ENCODE measurements at places on chromosomes 5 and 9. TPM values are rescaled to one million over a fixed set of nuclear protein-coding genes. Genes with fewer than 3 reads are reported as not detected.

DNA sequence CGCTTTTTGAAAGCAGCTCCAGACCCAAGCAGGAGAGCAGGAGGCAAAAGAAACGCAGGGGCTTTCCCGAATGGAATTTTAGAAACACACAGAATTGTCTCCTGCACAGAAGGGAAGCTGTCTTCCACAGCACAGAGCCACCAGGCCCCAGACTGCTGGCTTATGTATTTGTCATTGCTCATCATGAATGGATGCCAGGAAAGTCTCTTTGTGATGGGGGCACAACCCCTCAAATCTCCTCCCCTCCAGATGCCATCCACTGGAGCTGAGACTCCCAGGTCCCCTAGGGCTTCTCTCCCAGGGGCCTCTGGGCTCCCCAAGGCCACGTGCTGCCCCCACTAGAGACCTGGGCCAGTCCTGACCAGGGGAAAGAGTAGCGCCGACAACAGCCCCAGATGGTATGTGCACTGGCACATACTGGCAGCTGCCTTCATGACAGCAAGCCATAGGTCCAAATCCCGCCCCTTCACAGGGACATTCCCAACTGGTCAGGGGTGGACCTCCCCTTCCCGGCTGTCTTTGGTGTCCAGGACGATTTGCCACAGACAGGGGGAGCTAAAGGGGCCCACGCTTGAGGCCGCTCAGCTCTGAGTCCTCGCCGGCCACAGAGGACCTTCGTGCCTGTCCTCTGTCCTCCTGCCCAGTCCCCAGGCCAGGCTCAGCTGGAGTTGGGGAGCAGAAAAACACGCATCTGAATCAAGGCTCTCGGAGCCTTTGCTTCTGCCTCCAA, 127.8 kb downstream of the KCNIP1 start:
- H3K4me1 ChIP-seq, result peaks cover 10% of the 10 kb centered on the region
- DNase-seq, result no peak
- H3K27ac ChIP-seq, result no peak overlapping the region
- H3K36me3 ChIP-seq, result no peaks in the 10 kb centered on the region

DNA sequence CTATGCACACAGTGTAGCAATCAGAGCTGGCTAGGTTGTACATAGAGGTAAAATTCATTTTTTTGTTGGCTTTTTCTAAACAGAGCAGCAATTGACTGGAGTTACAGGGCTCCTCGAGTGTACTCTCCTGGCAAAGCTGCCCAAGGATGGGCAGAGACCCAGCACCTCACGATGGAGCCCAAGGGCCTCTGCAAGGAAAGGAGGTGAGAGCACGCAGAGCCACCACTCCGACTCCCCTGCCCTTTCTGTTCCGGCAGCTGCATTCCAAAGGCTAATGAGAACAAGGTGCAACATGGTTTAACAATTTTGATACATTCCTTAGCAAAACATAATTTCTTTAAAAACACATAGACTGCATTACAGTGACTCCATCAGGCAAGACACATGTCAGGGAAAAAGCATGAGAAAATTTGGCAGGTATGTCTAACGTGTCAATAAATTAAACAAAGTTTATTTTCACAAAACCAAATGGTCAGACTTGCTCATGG, 47.5 kb downstream of the SAXO1 start:
- H3K27me3 ChIP-seq, result no peaks in the 10 kb centered on the region
- H3K27ac ChIP-seq, result no peak overlapping the region
- H3K36me3 ChIP-seq, result no peaks in the 10 kb centered on the region
- H3K4me1 ChIP-seq, result no peaks in the 10 kb centered on the region
- no peak for DNase-seq

DNA sequence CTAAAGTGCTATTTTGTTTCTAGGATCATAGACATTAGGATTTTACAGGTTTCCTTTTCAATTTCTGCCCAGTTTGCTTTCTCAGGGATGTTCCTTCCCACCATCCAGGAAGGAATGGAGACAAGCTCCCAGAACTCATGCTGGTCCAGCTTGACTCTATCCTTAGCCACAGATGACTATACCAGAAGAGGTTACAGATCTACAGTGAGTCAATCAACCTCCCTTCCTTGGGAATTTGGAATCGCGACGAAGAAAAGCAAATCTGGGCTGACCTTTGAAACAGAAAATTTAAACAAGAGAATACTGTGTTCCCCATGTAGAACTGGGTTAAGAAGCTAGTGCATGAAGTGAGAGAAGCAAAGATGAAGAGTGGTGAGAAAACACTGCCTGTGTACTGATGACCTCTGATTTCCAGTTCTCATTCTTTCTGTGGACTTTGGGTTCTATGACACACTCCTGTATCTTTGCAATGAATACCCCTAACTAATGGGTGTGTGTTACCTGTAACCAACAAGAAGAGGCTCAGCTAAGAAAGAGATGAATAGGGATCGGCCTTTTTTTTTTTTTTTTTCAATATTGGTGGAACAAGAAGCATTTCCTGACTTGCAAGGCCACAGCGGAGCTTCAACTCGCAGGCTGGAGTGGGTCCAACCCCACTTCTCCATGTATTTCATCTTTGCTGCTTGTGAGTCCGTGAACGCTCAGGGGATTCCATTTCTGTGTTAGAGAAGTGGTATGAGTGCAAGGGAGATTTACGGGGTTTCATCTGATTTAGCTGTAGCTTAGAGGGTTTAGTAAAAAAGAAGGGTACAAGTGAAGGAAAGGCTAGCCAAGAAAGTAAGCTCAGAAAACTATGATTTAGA, 563.9 kb upstream of the CLINT1 start:
- H3K27me3 ChIP-seq, result no peaks in the 10 kb centered on the region
- no peak overlapping the region for H3K4me3 ChIP-seq
- H3K36me3 ChIP-seq, result no peaks in the 10 kb centered on the region
- DNase-seq, result no peak
- no peak overlapping the region for H3K27ac ChIP-seq
- H3K4me1 ChIP-seq, result no peaks in the 10 kb centered on the region

The KIF24 gene
- total RNA-seq, result 6.7 TPM

DNA sequence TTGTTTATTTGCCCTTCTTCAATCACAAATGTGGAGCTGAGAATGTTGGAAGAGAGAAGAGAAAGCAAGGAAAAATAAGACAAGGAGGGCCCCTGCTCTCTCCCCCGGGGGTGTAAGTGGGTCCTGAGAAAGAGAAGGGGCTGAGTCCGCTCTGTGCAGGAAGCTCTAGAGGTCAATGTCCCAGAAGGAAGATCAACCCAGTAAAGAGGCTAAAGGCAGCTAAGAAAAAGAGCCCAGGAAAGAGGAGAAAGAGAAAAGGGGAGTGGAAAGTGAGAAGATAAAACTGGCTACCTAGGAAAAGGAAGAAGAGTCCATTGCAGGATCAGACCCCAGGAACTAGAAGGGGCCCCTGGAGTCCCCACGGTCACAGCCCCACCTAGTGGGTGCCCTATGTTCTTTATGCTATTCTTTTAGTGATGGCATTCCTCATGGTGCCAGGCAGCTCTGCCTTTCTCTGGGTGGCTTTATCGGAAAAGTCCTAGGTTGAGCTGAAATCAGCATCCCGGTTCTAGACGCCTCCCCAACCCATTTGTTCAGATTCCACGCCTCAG, 583.4 kb downstream of the ACTL7B start:
- H3K4me3 ChIP-seq, result no peak overlapping the region
- H3K36me3 ChIP-seq, result no peaks in the 10 kb centered on the region
- H3K27ac ChIP-seq, result no peak overlapping the region
- no peaks in the 10 kb centered on the region for H3K27me3 ChIP-seq

Measured in CD8-positive, alpha-beta memory T cell (primary cell).